ENCODE measurements at places on chromosomes 4 and X.
A peak's percentile ranks its signal among the peaks of the same experiment; 100 is the strongest.

GRCh38 chrX:42119076-42119475 lies 195.7 kb upstream of the CASK start:
- no peak overlapping the region for H3K4me3 ChIP-seq
- no peaks in the 10 kb centered on the region for H3K27me3 ChIP-seq
- H3K4me1 ChIP-seq = no peaks in the 10 kb centered on the region
- peak; percentile 30 for DNase-seq
- no peak overlapping the region for H3K27ac ChIP-seq

DNA sequence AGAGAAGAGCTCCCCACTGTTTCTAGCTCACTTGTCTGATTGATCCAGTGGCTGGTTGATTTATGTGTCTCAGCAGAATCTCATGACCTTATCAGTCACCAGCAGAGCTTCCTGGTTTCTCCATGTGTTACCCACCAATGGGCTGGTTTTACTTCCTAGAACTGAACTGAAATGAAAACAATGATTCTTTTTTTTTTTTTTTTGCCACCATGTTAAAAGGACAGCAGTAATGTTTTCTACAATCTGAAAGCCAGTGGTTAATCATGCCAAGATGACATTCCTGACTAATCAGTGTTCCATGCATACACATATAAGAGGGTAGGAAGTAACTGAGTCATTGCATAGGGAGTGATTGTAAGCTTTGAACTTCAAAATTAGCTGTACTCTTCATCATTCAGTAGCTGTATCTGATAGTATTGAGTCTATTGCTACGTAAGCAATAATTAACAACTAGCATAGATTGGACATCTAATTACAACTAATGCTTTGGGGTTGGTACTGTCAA lies 67.7 kb downstream of the SLC4A4 start:
- no peaks in the 10 kb centered on the region for H3K4me1 ChIP-seq
- H3K27me3 ChIP-seq = no peaks in the 10 kb centered on the region
- no peak for DNase-seq

DNA sequence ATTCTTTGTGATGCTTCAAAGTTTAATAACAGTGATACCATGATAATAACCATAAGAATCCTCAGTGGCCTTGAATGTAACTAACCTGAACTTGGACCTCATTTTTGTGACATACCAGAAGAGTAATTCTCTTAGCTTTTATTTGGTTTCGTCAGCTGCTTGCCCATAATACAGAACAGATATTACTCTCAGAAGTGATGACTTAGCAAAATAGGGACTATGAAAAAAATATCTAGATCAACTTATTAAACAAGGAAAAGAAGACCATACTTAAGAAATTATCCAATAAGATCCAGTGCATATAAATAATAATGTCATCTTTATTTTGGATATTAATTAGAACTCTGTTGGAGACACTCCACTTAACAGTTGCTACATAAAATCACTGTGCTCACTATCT lies 236.9 kb upstream of the GPC4 start:
- DNase-seq = no peak
- no peak overlapping the region for H3K27ac ChIP-seq
- no peaks in the 10 kb centered on the region for H3K36me3 ChIP-seq
- no peaks in the 10 kb centered on the region for H3K27me3 ChIP-seq
- H3K4me1 ChIP-seq = no peaks in the 10 kb centered on the region

- H3K4me1 ChIP-seq = no peaks in the 10 kb centered on the region
- no peak overlapping the region for H3K27ac ChIP-seq
- no peak overlapping the region for H3K4me3 ChIP-seq
- no peak for DNase-seq
- H3K27me3 ChIP-seq = no peaks in the 10 kb centered on the region
- no peaks in the 10 kb centered on the region for H3K36me3 ChIP-seq
These were observed 11.9 kb upstream of the HMGB2 start for GRCh38 chr4:173346074-173346473.

DNA sequence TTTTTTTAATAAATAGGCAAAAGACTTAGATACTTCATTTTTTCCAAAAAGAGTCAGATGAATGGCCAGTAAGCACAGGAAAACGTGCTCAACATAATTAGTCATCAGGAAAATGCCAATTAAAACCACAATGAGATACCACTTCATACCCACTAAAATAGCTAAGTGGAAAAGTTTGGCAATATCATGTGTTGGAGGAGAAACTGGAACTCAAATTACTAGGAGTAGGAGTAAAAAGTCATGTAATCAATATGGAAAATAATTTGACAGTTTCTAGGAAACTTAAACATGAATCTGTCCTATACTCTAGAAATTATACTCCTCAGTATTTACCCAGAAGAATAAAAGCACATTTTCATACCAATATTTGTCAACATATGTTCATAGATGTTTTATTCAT lies 449.8 kb downstream of the INPP4B start:
- DNase-seq = no peak
- H3K27ac ChIP-seq = no peak overlapping the region
- H3K27me3 ChIP-seq = no peaks in the 10 kb centered on the region
- H3K4me3 ChIP-seq = no peak overlapping the region
- no peaks in the 10 kb centered on the region for H3K36me3 ChIP-seq

GRCh38 chr4:152045449-152045806 lies 284.6 kb upstream of the GATB start:
- no peak overlapping the region for H3K4me3 ChIP-seq
- peaks cover 2% of the 10 kb centered on the region for H3K27me3 ChIP-seq
- DNase-seq = no peak
- H3K36me3 ChIP-seq = no peaks in the 10 kb centered on the region
- no peaks in the 10 kb centered on the region for H3K4me1 ChIP-seq

- no peak overlapping the region for H3K4me3 ChIP-seq
- H3K36me3 ChIP-seq = no peaks in the 10 kb centered on the region
These were observed 29.6 kb downstream of the SH3BGRL start for GRCh38 chrX:81231476-81231875.

DNA sequence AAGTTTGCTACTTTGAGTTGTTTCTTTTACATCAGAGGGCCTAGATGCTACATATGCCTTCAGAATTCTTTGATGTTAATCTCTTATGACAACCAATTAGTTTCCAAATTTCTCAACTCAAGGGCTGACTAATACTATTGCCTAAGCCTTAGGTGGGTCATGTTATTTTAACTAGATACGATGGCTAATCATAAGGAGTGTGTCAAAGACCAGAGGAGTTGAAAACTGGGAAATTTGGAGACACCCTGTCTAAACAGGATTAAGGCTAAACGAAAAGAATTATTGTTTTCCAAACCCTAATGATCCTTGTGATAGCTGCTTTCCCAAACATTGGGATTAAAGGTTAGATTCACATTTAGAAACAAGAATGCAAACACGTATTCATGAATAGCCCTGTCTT lies 228.5 kb downstream of the PCDH7 start:
- H3K4me3 ChIP-seq = no peak overlapping the region
- H3K27ac ChIP-seq = no peak overlapping the region
- no peaks in the 10 kb centered on the region for H3K36me3 ChIP-seq
- no peak for DNase-seq

- H3K36me3 ChIP-seq = peaks cover 7% of the 10 kb centered on the region
- H3K4me1 ChIP-seq = peaks cover 2% of the 10 kb centered on the region
- no peak for DNase-seq
- no peaks in the 10 kb centered on the region for H3K27me3 ChIP-seq
These were observed 168.6 kb downstream of the MGST2 start for GRCh38 chr4:139834226-139834662.

- no peak for DNase-seq
- no peaks in the 10 kb centered on the region for H3K36me3 ChIP-seq
- H3K4me1 ChIP-seq = no peaks in the 10 kb centered on the region
- H3K27me3 ChIP-seq = no peaks in the 10 kb centered on the region
These were observed 11.2 kb upstream of the YIPF7 start for GRCh38 chr4:44662623-44663005.

GRCh38 chr4:1981251-1982058 lies 27.3 kb downstream of the NELFA start:
- peaks cover 22% of the 10 kb centered on the region for H3K36me3 ChIP-seq
- peak; percentile 44 for DNase-seq
- H3K27me3 ChIP-seq = no peaks in the 10 kb centered on the region
- H3K4me3 ChIP-seq = no peak overlapping the region

GRCh38 chr4:94701631-94702300 lies 56.0 kb upstream of the BMPR1B start:
- no peaks in the 10 kb centered on the region for H3K27me3 ChIP-seq
- no peak overlapping the region for H3K27ac ChIP-seq
- no peaks in the 10 kb centered on the region for H3K4me1 ChIP-seq
- no peak overlapping the region for H3K4me3 ChIP-seq
- no peak for DNase-seq

DNA sequence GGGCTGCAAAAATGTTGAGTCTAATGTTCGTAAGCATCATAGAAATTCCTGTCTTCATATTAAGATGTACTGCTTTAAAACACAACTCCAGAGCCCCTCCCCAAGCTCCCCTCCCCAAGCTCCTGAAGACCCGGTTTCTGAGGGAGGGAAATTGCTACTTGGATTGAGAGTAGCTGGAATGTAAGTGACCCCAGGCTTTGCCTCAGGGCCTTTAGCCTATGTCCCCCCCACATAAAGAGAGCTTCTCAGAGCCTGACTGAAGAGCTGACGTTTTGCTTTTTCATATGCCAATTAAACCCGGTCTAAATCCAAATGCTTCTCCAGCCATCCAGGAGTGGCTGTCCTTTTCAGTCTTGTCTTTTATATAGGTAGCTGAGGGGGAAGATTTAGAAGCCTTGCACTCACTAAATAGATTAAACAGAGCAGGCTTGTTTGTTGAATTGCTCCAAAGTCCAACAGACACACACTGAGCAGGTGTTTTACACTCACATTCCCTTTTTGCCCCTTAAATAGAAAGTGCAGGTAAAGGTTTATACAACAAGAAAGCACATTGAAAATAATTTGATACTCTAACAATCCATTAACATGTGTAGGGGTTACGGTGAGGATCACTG lies 19.6 kb downstream of the ARX start:
- peaks cover 2% of the 10 kb centered on the region for H3K36me3 ChIP-seq
- DNase-seq = peak; percentile 13
- no peaks in the 10 kb centered on the region for H3K4me1 ChIP-seq
- H3K4me3 ChIP-seq = no peak overlapping the region

DNA sequence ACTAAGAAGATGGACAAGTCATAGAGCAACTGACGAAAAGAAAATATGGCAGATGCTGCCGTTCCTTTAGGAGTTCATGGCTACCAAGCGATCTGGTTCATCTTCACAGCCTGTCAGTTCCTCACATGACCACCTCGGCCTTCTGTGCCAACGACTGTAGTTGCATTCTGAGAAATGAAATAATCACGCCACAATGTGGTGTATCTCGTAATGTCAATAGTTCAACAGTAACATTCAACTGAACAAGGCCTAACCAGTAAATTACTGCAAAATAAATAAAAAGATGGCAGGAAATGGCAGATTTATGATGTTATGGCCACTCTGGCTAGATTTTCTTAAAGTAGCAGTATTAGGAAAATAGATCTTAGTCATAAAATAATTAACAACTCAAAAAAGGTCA lies 4.4 kb downstream of the GPRIN3 start:
- no peak overlapping the region for H3K4me3 ChIP-seq
- H3K36me3 ChIP-seq = no peaks in the 10 kb centered on the region
- DNase-seq = peak; percentile 72

DNA sequence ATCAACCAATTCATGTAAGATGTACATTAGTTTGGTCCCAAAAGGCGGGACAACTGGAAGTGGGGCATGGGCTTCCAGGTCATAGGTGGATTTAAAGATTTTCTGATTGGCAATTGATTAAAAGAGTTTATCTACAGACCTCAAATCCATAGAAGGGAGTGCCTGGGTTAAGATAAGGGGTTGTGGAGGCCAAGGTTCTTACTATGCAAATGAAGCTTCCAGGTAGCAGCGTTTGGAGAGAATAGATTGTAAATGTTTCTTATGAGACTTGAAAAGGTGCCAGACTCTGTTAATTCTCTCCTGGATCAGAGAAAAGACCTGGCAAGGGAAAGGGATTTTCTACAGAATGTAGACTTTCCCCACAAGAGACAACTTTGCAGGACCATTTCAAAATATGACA lies 2.4 kb downstream of the MGST2 start:
- H3K27me3 ChIP-seq = no peaks in the 10 kb centered on the region
- H3K36me3 ChIP-seq = no peaks in the 10 kb centered on the region
- H3K4me3 ChIP-seq = no peak overlapping the region
- DNase-seq = peak; percentile 85
- H3K4me1 ChIP-seq = peaks cover 20% of the 10 kb centered on the region

GRCh38 chrX:13029887-13030771 lies 14.3 kb downstream of the FAM9C start:
- no peaks in the 10 kb centered on the region for H3K36me3 ChIP-seq
- H3K4me1 ChIP-seq = no peaks in the 10 kb centered on the region
- no peaks in the 10 kb centered on the region for H3K27me3 ChIP-seq
- H3K4me3 ChIP-seq = no peak overlapping the region
- peak overlapping the region; percentile 59 for H3K27ac ChIP-seq

DNA sequence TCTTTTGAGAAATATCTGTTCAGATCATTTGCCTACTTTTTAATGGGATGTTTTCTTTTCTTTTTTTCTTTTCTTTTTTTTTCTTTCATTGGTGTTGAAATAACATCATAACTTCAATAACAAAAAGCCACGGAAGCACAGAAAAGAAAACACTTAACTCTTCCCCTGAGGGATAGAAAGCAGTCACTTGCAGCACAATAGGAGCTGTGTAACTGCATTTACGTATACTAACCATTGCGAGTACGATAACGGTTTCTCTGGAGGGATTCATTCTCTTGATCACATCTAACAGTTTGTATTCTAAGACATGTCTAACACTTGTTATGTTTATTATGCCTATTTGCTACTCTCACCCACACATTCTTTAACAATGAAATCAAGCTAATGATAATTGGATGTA lies 27.3 kb downstream of the C4orf46 start:
- no peak overlapping the region for H3K4me3 ChIP-seq
- H3K4me1 ChIP-seq = no peaks in the 10 kb centered on the region
- no peak overlapping the region for H3K27ac ChIP-seq
- no peaks in the 10 kb centered on the region for H3K27me3 ChIP-seq

- no peaks in the 10 kb centered on the region for H3K36me3 ChIP-seq
- H3K4me1 ChIP-seq = no peaks in the 10 kb centered on the region
- H3K4me3 ChIP-seq = no peak overlapping the region
- H3K27ac ChIP-seq = no peak overlapping the region
- no peaks in the 10 kb centered on the region for H3K27me3 ChIP-seq
- no peak for DNase-seq
These were observed 220.6 kb upstream of the WDFY3 start for GRCh38 chr4:85187106-85187505.

GRCh38 chr4:74431113-74431826 lies 13.7 kb upstream of the AREG start:
- H3K27me3 ChIP-seq = no peaks in the 10 kb centered on the region
- H3K4me1 ChIP-seq = no peaks in the 10 kb centered on the region
- no peak overlapping the region for H3K27ac ChIP-seq

DNA sequence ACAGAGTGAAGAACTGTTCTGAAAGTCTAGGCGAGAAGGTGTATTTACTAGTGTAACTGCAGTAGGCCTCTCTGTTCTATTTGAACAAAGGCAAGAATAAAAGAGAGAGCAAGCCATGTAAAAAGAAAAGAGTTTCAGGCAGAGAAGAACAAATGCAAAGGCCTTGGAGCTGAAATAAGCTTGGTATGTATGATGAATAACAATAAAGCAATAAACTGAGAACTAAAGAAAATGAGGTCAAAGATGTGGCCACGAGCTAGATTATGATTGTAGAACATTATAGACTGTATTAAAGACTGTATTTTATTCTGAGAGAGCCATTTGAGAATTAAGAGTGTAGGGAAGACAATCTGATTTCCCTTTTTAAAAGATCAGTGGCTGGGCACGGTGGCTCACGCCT lies 160.5 kb downstream of the LRBA start:
- no peak overlapping the region for H3K27ac ChIP-seq
- no peak for DNase-seq
- H3K4me1 ChIP-seq = no peaks in the 10 kb centered on the region
- H3K36me3 ChIP-seq = no peaks in the 10 kb centered on the region
- H3K4me3 ChIP-seq = no peak overlapping the region
- no peaks in the 10 kb centered on the region for H3K27me3 ChIP-seq
